ENCODE measurements at places on chromosomes 2 and 18.

DNA sequence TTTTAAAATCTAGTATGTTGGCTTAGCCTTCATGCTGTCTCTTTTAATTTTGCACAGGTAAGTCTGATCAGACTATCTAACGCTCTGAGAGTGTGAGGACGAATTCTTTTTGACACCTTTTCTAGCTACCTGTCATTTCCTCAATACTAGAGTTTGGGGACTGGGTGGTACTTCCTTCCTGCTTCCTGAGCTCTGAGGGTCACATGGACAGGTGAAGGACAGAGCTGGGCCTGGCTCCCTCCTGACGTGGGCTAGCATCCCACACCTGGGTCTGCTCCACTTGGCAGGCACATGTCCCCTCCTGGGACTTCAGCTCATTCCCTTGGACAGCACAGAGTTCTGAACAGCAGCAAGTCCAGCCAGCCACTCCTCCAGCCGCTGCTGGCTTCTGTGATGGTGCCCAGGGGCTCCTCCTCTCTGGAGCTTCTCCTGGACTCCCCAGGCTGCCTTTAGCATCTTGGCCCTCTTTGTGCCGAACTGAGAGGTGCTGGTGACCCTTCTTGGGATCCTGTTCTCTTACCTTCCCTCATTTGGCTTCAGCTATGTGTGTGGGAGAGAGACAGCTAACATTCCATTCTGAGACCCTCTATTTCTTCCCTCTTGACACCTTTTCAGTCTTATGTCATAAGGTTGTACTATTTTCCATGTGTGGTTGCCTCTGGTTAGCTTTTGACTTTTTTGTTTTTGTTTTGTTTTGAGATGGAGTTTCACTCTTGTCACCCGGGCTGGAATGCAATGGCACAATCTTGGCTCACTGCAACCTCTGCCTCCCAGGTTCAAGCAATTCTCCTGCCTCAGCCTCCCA is 106.9 kb downstream of the B3GNT2 start:
- no peak for DNase-seq

DNA sequence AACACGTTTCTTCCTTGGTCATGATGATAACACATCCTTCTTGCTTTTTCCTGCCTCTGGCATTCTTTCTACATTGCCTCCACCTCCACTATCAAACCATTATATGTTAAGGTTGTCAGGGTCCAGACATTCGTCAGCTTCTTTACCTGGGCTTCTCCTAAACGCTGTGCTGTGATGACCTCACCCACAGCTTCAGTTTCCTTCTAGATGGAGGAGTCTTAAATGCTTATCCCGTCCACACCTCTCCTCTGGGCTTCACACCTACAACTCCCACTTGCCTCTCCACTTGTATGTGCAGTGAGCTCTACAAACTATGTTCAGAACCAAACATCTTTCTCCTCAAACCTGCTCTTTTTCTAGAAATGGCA is 666 bp upstream of the STAT1 start:
- DNase-seq, result no peak

- DNase-seq, result no peak
These were observed 38.4 kb downstream of the PAX8 start for GRCh38 chr2:113240150-113240914.

- no peak for DNase-seq
These were observed 20.3 kb downstream of the NRP2 start for GRCh38 chr2:205702576-205702975.

GRCh38 chr2:241179899-241180298 is 8.6 kb upstream of the ANO7 start:
- DNase-seq, result no peak

Data from NK-92 treated with Interleukin-12 subunit alpha and Interleukin-12 subunit beta, amount 100 ng/mL, for 24 hours (cell line).